ENCODE measurements at places on chromosomes 11 and 22.

DNA sequence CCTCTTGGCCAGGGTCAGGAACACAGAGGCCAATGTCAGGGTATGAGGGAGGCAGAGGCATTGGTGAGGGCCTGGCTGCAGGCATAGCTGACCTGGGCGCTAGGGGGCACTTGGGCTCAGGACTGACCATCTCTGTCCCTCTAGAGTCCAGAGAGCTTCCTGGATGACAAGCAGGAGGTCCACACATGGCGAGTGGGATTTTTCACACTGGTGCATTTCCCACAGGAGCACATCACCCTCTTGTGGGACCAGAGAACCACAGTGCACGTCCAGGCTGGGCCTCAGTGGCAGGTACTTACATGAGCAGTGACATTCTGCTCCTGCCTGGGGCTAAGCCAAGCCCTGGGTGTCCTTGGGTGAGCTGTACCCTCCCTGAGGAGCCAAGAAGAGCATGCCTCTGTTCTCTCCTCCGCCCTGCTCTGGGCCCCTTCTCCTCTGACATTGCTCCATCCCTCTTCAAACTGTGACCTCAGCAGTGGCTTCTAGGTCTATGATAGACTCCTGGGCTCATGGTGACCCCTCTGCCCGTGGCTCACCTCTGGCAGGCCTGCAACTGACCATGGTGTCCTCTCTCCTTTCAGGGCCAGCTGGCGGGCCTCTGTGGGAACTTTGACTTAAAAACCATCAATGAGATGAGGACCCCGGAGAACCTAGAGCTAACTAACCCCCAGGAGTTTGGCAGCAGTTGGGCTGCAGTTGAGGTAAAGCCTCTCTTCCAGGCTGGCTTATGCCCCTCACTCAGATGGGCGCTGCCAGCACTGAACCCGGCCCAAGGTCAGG is 46.6 kb downstream of the OTOG start:
- no peak for DNase-seq

- peak; percentile 38 for DNase-seq
These were observed 234.1 kb downstream of the KIRREL3 start for GRCh38 chr11:126766440-126766839.

DNA sequence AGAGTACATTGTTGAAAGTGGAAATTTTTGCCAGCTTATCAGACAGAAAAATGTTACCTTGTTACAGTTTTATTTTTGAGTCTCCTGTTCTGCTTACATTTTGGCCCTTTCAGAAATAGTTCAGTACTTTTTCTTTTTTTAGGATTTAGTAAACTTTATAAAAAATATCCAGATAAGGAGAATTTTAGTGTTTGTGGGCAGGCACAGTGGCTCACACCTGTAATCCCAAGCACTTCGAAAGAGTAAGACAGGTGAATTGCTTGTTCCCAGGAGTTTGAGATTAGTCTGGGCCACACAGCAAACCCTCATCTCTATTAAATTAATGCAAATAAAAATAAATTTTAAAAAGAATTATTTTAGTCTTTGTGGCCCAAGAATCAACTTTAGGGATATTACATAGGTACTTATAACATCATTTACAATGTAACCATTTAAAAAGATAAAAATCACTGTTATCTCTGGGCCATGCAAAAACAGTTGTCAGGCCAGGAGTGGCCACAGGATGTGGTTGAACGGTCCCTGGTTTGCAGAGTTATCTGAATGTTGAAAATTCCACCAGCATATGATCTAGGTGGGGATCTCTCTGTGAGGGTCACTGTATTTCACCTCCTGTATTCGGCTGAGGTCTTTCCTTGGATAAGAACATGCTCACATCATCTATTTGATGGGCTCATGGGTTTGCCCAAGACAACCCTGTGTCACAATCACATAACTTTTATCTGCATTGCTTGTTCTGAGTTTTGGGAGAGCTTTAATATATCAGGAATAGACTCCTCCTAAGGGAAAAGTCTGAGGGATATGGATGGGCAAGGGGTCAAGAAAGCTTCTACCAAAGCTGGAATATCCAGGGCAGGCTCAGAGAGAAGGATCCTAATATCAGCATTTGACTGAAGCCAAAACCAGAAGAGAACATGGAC is 91.5 kb downstream of the GGTLC2 start:
- no peak for DNase-seq

GRCh38 chr11:68682531-68682961 is 1.8 kb upstream of the GAL start:
- no peak for DNase-seq

- DNase-seq: no peak
These were observed 47.0 kb upstream of the CARS1 start for GRCh38 chr11:3104051-3104714.

- DNase-seq: peak; percentile 44
These were observed 288.3 kb downstream of the CADM1 start for GRCh38 chr11:115215694-115216617.

DNA sequence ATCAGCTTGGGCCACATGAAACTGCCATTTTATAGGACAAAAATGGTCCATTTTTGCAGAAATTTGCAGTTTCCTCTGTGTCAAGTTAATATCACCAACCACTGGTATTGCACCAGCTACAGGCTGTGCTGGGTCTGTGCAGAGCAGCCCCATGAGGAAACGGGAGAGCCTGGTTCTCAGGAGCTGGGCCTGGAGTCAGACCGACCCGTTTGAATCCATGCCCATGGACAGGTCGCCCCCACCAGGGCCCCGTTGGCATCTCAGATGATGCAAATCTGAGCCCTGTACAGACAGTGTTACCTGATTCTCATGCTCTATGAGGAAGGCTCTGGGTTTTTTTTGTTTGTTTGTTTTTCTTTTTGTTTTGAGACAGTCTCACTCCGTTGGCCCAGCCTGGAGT is 9.8 kb upstream of the SEC14L6 start:
- DNase-seq: no peak

GRCh38 chr11:12460466-12460865 is 83.1 kb downstream of the PARVA start:
- no peak for DNase-seq

- no peak for DNase-seq
These were observed 1234.7 kb downstream of the BRD1 start for GRCh38 chr22:48592931-48593330.

DNA sequence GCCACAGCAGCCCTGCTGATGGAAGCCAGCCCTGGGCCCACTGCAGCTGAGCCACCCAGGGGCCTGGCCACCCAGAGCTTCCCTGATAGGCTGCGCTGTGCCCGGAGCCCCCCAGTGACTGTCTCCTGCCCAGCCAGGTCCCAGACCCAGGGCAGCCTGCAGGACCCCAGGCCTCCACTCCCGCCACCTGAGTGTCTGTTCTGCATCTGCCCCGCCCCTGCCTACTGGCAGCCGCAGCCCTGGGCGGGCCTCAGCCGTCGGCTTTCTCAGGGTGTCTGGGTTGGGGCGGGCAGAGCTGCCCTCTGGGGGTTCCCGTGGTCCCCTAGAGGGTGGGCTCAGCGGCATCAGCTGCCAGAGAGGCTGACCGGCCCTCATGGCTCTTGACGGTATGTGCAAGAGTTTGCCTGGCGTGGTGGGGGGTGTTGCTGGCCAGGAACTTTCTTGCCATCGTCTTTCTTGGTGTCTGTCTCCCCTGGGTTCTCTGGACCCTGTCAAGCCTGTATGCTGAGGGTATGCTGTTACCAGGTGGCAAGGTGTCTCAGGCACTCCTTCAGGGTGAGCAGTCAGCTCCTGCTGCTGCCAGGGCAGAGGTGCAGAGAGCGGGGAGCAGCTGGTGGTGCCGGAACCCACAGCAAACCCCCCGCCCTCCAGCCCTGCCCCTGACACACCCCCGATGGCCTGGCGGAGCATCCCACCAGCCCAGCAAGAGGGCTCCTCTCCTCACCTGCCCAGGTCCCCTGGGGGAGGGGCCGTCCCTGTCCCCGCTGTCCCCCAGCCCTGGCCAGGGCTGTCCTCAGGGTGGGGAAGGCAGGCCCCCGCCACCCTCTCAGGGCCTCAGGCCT is 12.2 kb upstream of the PIM3 start:
- no peak for DNase-seq

GRCh38 chr11:111777094-111778046 is 11.2 kb upstream of the PPP2R1B start:
- DNase-seq: peak; percentile 66

DNA sequence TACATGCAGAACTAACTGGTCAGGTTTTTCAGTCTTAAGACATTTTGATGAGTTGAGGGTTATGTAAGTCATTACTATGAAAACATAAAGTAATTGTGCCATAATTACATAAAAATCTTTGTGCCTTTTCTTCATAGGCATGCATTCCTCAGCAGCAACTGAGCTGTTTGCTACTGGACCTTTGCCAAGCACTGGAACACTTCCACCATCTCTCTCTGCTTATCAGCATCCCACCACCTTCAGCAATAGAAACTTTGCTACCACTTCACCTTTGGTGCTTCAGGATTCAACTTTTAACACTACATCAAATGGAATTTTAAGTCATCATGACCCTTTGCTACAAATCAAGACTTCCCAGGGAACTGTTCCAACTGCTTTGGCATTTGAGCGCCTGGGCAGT is 39.0 kb downstream of the QSER1 start:
- no peak for DNase-seq

DNA sequence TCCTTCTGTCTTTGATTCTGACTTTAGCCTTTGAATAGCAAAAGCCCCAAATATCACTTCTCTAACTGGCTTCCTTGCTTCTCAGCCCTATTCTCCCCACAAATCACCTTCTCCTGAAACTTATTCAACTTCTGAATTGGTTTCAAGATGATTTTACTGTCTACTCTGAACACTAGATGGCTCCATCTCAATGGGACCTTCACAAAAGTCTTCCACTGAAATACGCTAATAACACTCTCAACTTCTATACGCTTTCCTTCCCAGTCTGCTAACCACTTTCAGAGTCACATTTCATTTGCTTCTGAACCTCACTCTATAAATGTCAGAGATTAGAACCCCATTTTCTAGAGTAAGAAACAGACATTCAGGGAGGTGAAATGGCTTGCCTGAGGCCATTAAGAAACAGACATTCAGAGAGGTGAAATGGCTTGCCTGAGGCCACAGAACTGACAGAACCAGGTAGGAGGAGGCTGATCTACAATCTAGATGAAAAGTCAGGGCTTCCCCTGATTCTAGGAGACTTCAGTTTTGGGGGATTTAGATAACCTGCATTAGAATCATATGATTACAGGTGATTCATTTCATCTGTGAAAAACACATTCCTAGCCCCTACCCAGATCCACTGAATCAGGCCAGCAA is 20.6 kb downstream of the MORC2 start:
- no peak for DNase-seq

- DNase-seq: no peak
These were observed 13.4 kb upstream of the ARHGAP8 start for GRCh38 chr22:44739024-44739423.

- no peak for DNase-seq
These were observed 25.9 kb upstream of the SCARF2 start for GRCh38 chr22:20463324-20464095.

GRCh38 chr22:37242395-37242918 is 1.6 kb downstream of the RAC2 start:
- DNase-seq: no peak

GRCh38 chr11:115674176-115674936 is 170.1 kb upstream of the CADM1 start:
- DNase-seq: no peak

GRCh38 chr22:43212434-43212952 is 25.6 kb upstream of the TTLL12 start:
- no peak for DNase-seq

- no peak for DNase-seq
These were observed 1154.2 kb upstream of the TENM4 start for GRCh38 chr11:80595011-80595410.

Data from NCI-H2081 (cell line).